Foreskin fibroblast (primary cell): ENCODE measurements at places on chromosomes 12 and 14.

- no peak for DNase-seq
Measured at GRCh38 chr14:99205086-99205688, 66.8 kb downstream of the BCL11B start.

DNA sequence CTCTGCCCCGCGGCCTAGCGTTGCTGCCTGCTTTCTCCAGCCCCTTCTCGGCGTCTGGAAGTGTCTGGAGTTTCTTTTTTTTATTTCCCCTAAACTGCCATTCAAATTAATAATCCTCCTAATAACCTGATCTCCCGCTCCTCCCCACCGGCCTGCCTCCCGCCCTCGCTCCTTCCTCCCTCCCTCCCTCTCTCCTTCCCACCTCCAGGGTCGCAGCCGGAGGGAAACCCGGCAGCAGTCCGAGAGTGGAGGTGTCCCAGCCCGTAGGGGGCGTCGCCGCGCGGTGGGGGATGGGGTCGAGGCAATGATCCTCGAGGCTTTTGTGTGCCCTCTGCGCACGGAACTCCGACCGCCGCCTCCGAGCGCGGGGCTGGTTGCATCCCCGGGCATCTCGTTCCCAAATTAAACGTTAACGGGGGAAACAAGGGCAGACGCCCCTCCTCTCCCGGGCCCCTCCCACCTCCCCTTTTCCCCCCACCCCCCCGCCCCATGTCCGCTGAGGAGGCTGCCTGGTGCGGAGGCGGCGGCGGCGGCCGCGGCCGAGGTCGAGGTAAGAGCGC lies 1.0 kb upstream of the SOCS2 start:
- peak; percentile 51 for DNase-seq

GRCh38 chr12:124821252-124822200 lies 42.1 kb downstream of the SCARB1 start:
- DNase-seq, result no peak

DNA sequence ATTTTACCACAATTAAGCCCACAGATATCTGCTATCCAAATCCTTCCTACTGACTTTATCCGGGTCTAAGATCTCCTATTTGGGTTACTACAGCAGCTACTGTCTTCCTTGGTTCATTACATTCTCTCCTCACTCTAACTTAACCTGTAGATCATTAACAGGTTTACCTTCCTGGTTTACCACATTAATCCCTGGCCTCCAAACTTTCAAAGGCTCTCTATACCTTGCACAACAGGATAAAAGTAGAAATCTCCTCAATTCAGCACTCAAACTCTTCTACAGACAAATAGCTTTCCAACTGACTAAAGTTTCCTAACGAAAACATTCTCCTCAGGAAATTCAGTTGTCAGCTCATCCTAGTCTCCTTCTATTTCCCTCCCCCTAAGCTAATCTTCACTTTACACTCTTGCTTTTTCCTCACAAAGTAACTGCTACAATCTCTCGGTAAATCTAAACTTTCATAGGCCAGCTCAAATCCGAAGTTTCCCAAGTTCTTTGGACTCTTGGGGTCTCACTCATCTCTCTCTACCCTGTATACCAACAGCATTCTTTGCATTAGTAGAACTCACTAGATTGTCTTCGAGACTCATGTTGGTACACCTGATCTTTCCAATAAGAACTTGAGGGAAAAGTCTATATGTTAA lies 2.7 kb downstream of the BTBD7 start:
- no peak for DNase-seq

- no peak for DNase-seq
Measured at GRCh38 chr14:72033365-72033764, 101.1 kb downstream of the RGS6 start.

DNA sequence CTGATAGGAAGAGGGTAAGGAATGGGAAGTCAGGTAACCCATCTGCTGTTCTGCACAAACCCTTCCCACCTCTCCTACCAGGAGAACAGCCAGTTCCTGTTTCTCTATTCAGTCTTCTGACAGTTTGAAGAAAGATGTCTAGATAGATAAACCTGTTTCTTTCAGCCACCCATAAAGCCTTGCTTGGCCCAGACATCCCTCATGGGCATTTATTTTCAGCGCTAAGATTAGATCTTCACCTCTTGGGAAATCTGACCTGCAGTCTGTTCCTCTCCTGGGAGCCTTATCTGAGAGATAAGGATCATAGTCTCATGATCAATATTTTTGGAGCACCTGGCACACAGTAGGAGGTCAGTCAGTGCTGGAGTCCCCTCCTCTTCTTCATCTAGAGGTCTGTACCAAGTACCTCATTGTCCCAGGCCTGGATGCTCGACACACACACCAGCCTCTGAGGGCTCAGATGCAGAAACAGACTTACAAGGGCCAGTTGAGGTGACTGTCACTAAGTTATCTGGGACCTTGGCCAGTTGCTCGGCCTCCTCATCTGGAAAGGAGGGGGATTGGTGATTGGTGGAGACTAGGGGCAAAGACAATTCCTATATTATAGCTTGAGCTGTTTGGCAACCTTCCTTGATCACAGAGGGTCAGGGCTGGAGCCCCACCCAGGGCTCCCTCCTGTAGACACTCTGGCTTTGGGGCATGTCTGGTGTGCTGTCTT lies 18.2 kb downstream of the ACVRL1 start:
- DNase-seq, result no peak

- no peak for DNase-seq
Measured at GRCh38 chr12:89651192-89651591, 57.4 kb downstream of the ATP2B1 start.
